ENCODE measurements at places on chromosomes 4 and X.

DNA sequence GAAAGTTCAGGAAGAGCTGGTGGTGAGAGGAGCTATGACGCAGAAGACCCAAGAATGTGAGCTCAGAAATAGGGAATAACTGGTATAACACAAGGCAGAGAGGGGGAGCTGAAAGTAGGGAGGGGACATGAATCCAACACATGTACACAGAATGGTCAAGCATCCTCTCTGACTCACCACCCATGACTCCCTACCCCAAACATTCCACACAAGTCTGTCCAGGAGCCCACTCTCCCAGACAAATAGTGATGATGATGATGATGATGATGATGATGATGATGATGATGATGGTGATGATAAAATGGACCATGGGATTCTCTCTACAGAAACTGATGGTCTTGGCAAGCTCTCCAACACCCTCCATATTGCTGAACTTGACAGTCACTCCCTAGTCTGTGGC lies 46.4 kb downstream of the NAT8L start:
- no peak for DNase-seq

GRCh38 chr4:188492886-188493285 lies 353.6 kb downstream of the TRIML1 start:
- no peak for DNase-seq

DNA sequence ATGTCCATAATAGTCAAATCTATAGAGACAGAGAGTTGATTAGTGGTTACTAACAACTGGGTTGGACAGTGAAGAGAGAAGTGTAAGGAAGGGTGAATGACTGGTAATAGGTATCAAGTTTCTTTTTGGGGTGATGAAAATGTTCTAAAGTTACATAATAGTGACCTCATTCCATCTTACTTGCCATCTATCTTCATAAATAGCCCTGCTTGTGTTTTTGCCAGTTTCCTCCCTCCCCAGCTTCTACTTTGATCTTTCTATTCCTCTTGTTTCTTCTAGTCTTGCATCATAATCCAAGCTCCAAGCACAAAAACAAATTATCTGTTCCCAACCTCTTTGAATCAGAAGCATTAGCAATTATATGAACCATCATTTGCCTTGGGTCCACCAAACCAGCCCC lies 40.2 kb upstream of the TET2 start:
- DNase-seq, result no peak

GRCh38 chr4:82784681-82785610 lies 13.7 kb downstream of the SCD5 start:
- DNase-seq, result peak; percentile 86

GRCh38 chr4:150033081-150033480 lies 45.2 kb upstream of the DCLK2 start:
- DNase-seq, result no peak

DNA sequence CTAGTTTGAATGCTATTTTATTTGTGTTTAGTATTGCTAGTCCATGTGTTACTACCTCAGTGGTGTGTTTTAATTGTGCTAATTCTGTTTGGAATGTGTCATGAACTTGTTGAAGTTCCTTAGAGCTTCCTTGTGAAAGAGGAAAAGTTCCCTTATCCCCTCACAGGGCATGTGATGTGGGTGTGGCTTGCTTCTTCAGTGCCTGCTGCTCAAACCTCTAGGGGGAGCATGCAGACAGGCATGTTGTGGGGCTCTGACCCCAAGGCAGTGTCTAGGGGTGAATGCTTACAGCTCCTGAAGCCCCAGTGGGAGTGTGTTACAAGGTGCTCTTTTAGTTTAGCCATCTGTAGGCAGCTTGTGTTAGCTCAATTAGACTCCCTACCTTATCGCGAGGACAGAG lies 86.5 kb downstream of the MAGED4 start:
- peak; percentile 21 for DNase-seq

Measured in BE2C (cell line).